ENCODE measurements at places on chromosomes 2 and 18.

DNA sequence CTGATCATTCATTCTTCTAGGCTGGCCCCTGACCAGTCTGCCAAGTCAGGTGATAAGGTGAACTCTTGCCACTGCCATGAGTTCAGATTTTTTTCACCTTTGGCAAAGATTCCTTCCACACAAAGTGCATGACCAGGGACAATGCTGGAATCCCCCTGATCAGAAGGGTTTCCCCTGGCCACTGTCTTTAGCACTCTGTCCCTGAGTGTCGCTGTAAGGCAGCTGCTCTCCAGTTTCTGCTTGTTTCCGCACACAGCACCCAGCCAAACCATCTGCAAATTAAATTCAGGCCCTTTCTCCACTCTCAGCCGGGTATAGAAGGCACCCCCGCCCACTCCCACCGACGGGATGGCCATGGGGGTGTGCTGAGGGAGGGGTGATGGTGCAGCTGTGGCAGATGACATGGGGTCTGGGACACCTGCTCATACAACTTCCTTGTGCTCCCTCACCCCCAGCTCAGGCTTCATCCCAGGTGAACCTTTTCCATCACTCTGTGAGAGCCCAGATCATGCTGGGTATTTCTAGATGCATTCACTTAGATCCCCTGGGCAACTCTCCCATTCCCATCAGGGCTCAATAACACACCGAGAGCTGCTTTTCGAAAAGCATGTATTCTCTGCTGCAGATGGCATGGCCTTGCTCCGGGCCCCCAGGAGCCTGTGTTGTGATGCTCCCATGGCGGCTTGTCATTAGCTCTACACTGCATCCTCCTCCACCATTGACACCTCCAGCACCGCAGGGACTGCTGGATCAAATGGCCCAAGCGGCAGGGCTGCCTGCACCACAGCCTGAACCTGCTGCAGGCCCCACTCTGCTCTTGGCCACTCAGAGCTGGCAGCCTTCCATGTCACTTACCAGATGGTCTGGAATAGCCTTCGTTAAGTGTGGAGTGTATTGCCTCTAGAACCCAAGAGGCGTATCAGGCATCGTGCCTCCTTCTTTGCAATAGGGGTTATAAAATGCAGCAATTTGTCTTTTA lies 52.3 kb upstream of the ROCK2 start:
- no peak for DNase-seq

GRCh38 chr2:46270384-46270783 lies 26.8 kb upstream of the EPAS1 start:
- no peak for DNase-seq

DNA sequence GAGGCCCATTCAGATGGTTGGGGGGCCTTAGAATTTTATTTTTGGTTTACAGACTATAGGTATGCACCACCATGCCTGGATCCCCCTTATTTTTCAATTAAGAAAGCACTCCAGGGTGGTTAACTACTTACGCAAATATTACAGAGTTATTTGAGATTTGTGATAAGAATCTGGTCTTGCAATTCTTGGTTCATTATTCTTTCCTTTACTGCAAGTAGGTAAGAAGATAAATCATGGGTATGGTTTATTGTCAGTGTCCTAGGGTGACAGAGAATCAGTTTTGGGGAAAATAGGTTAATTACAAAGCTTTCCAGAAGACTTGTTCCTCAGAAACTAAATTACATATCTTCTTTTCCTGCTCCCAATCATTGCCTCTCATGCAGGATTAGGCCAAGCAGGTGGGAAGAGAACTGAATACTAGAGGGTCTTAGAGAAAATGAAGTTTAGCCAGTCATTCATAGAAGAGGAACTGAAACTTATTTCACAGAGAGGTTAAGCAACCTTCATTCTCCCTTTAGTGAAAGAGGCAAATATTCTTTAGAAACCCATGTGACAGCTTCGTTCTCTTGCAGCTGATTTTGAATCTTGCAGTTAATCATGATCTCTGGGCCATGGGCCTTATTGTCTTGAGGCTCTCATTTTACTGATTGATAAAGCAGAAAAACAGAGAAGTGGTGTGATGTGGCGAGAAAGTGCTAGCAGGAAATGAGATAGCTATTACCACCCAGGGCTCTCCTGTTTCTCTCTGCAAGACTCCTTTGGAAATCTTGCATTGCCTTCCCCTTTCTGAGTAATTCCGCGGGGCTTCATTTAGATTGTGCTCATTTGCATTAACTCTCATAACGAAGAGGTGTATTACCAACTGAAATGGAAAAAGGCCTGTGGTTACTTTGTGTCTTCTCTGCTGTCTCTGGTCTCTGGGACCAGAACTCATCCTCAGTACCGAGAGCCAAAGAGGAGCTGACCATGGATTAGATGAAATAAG lies 44.8 kb upstream of the ARHGAP25 start:
- no peak for DNase-seq

DNA sequence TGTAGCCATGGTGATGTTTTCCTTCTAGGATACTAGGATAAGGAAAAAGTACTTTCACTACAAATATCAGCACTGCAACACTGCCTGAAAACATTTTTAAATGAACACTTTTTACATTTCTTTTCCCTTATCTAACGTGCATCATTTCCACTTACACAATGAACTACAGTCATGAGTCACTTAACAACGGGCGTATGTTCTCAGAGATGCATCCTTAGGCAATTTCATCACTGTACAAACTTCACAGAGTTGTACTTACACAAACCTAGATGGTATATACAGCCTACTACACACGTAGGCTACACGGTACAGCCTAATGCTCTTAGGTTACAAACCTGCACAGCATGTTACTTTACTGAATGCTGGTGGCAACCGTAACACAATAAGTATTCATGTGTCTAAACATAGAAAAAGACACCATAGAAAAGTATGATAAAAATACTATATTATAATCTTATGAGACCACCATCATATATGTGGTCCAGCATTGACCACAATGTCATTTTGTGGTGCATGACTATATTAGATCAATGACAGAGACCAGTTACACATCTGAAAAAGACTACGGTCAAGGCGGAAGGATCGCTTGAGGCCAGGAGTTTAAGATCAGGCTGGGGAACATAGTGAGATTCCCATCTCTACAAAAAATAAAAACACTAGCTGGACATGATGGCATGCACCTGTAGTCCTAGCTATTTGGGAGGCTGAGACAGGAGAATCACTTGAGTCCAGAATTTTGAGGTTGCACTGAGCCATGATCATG lies 39.8 kb downstream of the WDR33 start:
- DNase-seq = no peak

GRCh38 chr2:183291436-183291835 lies 167.2 kb downstream of the NUP35 start:
- no peak for DNase-seq

- DNase-seq = no peak
Observed at GRCh38 chr2:160364364-160364763, 129.2 kb downstream of the RBMS1 start.

GRCh38 chr2:237552908-237553307 lies 13.5 kb upstream of the PRLH start:
- no peak for DNase-seq

DNA sequence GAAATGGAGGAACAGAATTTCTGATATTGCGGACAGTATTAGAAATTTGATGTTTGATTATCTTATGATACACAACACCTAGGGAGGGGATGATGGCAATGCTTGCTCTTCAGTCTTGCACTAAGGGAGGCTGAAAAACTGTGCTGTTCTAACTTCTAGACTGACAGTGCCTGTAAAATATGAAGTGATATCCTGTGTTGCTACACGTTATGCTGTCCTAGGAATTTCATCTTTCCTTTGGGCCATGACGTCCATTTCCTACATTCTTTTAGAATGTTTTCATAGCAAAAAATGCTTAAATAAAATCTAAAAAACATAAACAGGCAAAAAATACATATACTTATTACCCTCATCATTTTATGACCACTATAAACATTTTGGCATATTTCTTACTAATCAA lies 55.3 kb downstream of the OSBPL1A start:
- no peak for DNase-seq

- no peak for DNase-seq
Observed at GRCh38 chr18:58682429-58683069, 11.3 kb downstream of the MALT1 start.

DNA sequence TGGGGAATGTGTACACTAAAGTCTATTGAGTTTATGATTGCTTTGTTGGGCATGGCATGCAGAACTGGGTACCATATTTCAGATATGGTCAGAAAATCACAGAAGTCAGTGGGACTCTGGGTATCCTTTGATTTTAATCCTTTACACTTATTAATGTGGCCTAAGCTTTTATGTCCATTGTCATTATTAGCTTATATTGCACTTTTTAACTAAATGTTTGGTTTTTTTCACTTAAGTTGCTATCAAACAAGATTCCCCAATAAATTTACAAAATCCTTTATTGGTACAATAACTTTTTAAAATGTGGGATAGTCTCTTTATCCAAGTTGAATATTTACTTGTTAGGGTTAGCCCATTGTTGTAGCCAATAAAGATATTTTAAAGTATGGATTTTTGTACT lies 234.1 kb upstream of the NRP2 start:
- no peak for DNase-seq

- no peak for DNase-seq
Observed at GRCh38 chr2:235561450-235561849, 67.6 kb downstream of the AGAP1 start.

DNA sequence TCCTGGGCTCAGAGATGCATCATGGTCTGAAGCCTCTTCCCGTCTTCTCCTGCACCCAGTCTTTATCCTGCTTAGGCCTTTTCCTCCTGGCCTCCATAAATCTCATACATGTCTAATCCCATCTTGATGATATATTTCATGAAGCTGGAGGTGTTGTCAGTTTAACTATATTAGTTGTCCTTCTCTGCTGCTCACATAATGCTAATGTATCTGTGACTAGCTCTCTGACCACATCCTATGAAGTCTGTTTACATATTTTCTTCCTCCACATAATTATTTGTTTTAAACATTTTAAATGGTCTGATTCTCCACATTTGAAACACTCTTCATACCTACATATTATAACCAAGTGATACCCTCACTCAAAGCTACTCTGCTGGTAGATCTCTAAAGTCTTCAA lies 315.2 kb upstream of the RND3 start:
- DNase-seq = no peak

GRCh38 chr2:156585457-156585856 lies 149.3 kb downstream of the GPD2 start:
- DNase-seq = no peak

DNA sequence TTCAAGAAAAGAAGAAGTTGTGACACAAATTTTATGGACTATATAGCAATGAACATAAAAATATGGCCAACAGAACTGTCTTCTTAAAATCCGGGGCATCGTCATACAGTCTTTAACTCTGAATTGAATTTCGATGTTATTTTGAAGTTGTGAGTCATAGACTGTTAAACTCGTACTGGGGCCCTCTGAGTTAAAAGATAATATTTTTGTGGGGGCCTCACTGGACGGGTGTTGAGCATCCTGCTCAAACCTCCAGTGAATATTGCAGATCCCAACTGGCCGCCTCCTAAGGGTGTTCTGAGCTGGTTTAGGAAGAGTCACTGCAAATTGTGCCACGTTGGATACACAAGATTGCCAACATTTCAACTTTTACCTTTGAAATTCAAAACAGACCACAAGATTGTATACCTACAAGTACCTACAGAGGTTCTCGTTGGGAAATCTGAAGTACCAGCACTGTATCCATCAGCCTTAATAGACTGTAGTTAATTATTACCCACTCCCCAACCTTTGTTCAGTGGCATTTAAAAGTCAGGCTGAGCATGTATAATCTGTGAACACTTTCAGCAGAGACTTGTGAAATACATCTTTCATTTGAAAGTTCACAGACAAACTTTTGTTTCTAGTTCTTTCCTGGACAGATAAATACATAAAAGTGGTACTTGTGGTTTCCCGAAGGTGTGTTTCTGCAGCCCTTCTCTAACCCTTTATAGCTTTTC lies 27.8 kb downstream of the KLHL23 start:
- DNase-seq = no peak

All from stimulated activated CD4-positive, alpha-beta T cell treated with anti-CD3 and anti-CD28 coated beads, Interleukin-2, amount 100 ng/mL, for 24 hours (primary cell).